ENCODE measurements at places on chromosomes 4 and X. TPM values are rescaled to one million over a fixed set of nuclear protein-coding genes. Genes with fewer than 3 reads are reported as not detected.

GRCh38 chr4:121146530-121146929 is 17.6 kb downstream of the TNIP3 start:
- DNase-seq: peak; percentile 91

- no peak for DNase-seq
Observed at GRCh38 chrX:47221756-47222155, 3.3 kb downstream of the CDK16 start.

- DNase-seq: no peak
Observed at GRCh38 chrX:52415304-52415703, 46.5 kb downstream of the XAGE2 start.

DNA sequence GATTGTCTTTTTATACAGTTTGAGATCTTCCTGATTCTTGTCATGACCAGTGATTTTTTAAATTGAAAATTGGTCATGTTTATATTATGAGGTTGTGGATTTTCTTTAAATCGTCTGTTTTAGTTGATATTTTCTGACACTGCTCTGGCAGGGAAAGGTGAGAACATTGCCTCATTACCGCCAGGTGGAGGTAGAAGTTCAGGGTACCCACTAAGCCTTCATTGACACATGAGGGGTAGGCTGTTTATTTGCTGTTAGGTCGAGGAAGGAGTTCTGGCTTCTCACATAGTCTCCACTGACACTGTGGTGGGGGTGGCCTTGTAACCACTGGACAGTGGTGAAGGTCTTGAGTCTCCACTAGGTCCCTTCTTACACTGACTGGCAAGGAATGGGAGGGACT is 117.6 kb upstream of the GPR101 start:
- no peak for DNase-seq

DNA sequence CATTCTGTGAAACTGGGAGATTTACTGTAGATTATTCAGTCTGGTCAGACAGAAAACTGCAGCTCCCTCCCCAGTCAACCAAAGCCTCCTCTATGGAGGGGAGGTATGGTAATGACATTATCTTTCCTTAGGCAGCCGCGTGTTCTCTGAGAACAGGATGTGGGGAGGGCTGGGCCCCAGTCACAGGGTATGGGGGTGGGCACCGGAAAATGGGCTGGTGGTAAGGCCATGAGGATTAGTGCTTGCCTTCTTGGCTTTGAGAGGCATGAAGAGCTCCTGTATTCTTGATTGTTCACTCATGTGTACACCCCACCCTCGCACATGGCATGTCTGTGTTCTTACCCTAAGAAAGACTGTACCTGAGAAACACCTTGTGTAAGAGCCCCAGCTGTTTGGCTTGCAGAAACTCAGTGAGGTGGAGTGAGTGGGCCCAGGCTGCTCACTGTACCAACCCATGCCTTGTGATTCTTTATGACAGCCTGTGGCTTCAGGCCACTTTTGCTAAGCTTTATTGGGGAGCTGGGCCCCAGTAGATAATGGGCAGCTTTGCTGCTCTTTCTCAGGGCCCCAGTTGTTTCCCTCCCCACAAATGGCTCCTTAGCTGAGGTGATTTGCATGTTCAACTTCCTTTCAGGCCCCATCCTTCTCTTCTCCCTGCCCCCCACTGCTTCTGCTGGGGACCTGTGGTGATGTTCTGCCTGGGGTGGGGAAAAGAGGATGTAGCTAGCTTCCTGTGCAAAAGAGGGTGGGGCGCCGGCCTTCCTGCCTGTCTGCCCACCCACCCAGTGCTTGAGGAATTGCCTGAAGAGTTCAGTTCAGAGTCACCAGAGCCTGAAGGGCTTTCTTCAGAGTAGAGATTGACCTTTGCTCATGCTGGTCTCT is 30.7 kb downstream of the MSN start:
- DNase-seq: peak; percentile 50

GRCh38 chr4:26030260-26030667 is 116.2 kb downstream of the SMIM20 start:
- DNase-seq: no peak

- DNase-seq: peak; percentile 28
Observed at GRCh38 chr4:142883040-142883832, 37.1 kb upstream of the INPP4B start.

DNA sequence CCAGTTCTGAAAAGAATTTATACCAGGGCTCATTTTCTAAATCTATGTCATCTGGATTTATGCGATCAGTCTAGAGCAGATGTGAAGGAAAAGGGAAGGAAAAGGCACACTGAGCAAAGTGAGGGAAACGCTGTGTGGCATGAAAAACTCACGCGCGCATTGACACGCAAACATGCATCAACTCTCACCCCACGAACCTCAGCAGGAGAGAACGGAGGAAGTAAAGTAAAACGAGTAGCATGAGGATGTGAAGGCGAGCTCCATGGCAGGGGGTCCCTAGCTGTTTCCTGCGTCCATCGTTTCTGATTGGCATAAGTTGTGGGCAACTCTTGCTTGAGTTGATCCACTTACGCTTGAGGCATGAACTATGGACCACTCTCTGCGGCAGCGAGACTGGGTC is 102.8 kb upstream of the PDLIM3 start:
- no peak for DNase-seq

MAGEA2B gene
- not detected for total RNA-seq

DNA sequence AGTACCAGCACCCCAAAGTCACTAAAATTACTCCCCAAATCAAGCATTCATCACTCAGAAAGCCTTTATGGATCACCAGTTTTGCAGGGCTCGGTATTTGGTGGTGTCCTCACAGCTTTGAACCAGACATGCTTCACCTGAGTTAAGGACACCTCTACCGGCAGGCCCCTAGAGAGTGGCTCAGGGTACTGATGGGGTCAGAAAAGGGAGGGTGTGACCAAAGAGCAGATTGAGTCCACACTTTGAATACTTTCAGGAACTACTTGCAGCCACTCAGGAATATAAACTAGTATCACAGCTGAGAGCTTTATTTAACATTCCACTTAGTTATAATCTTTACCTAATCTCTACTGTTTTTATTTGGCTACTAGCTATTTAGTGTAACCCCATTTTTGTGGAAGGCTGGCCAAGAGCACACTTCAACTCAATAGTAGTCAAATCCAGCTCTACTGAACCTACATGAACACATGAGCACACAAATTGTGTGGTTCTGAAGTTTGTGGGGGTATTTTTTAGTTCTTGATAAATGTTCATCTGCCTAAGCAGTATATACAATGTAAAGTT is 109.6 kb upstream of the SPRY1 start:
- no peak for DNase-seq

CCDC120 gene
- total RNA-seq: 0.51 TPM

DNA sequence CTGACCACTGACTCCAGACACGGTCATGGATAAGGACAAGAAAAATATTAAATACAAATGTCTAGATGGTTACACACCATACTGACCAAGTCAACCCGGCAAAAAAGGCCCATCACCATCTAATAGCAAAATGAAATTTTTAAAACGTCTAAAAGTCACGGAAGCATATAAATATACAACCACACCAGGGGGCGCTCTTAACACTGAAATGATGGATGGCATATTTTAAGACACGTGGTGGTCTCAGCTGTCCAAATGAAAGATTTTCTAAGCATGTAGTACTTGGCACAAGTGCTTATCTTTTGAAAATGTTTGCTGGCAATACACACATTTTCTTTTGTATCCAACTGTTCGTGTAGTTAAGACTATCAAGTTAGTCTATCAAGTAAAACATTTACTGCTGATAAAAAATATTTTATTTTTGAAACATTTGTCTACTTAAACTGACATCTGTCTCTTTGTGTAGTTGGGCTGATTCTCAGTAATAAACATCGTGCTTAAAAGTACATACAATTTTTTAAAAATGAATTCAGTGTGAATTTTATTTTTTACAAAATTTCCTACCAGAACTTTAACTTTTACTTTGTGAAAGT is 64.6 kb downstream of the COX7B2 start:
- peak; percentile 61 for DNase-seq

DNA sequence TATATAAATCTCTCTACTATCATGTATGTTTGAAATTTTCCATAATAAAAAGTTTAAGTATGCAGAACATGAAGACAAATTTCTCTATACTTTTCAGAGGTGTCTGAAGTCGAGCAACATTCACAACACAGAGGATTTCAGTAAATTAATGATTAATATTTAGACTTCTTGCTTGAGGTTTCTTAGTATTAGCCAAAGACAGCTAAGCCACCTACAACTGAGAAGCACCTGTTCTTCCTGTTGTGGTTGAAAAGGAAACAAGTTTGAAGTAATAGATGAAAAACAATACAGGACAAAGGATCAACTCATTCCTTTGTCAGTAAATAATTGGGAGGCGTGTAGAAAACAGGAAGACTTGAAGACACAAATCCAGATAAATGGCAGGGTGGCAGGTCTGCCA is 21.1 kb downstream of the SCML1 start:
- DNase-seq: no peak

DNA sequence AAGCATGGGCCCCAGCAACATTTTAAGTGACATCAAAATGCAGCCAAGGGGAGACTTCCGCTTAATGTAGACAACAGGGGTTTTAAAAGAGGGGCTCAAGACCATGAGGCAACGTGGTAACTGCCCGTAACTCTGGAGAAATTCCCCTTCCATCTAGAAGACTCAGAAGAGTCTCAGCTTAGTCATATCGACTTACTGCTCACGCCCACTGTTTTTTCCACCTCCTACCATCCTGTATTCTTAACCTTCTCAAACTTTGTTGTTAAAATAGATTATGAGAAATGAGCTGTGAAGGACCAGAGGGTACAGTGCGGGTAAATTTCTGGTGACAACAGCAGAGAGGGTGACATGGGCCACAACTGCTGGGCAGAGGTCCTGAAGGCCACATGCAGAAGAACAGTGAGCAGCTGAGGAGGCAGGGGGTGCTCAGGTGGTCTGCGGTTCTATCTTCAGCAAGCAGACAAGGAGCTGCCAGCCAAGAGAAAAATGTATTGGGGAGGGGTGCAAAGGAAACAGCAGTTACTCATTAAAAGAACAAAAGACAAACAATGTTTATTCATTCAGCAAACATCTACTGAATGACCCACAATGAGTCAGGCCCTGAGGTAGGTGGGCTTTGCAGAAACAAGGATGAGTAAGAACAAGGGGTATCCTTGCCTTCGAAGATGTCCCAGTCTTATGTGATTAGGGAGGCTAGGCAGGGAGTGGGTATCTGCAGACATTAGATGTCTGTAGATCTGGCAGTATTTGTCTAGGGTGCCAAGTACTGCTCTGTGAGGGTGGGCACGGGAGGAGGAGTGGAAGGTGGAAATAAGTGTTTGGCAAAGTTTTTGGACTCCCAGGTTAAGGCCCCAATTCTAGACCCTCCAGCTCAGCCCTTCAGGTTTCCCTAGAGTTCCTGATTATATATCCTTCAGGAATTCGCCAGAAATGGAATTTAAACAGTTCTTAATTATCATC is 175.3 kb downstream of the TSPAN5 start:
- DNase-seq: peak; percentile 92

DNA sequence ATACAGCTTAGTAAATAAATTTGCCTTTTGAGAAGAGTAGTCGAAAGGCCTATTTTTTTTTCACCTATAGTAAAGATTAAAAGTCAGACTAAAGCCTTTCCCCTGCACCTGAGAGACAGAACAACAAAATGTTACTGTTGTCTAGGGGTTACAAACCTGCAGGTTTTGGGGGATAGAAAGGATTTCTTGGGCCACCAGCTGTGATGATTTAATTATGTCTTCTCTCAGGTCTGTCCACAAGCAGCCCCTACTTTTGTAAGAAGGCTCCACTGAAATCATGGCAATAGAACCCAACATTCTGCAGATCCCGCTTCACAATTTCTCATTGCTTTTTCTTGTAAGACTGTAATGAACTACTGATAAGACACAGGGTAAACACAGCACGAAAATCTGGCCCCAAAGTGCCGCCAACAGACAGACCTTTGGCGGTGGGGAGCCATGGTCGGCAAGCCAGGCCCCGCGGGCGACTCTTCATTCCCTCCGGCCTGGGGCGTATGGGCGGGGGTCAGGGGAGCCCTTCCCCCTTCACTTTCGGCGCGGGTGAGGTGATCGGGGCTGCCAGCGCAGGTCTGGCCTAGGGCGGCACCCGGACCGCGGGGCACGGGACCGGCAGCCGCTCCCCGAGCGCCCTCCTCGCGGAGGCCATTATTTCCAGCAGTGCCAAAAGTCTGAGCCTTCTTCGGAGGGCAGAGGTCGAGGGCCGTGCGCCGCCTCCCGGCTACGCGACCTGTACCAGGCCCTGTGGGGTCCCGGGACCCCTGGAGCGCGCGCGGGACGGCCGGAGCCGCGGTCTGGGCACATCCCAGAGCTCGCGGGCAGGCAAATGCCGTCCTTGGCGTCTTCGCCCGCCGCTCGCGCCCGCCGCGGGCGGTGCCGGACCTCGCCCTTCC is 812 bp upstream of the KDM6A start:
- peak; percentile 29 for DNase-seq

CCNI gene
- total RNA-seq: 117 TPM

GRCh38 chrX:72046447-72046846 is 85.3 kb downstream of the RTL5 start:
- peak; percentile 52 for DNase-seq

- peak; percentile 24 for DNase-seq
Observed at GRCh38 chr4:126265888-126266287, 951.1 kb downstream of the FAT4 start.

- peak; percentile 88 for DNase-seq
Observed at GRCh38 chr4:6855692-6856297, 53.8 kb upstream of the TBC1D14 start.

BEX1 gene
- not detected for total RNA-seq

DNA sequence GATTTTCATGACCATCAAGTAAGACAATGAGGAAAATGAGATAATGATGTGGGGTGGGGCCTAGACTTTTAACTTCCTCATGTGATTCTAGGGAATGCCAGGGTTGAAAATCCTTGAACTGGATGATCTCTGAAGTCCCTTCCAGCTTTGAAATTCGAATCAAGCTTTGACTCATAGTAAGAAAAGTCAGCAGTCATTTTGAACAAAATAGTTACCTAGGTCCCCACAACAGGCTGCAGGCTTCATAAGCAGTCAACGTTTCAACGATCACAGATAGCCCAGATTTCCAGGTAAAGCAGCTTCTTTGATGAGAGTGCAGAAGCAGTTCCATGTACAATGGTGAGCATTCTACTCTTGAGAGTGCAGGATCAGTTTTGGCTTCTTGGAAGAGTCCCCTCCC is 93.7 kb downstream of the GRIA3 start:
- no peak for DNase-seq

DNA sequence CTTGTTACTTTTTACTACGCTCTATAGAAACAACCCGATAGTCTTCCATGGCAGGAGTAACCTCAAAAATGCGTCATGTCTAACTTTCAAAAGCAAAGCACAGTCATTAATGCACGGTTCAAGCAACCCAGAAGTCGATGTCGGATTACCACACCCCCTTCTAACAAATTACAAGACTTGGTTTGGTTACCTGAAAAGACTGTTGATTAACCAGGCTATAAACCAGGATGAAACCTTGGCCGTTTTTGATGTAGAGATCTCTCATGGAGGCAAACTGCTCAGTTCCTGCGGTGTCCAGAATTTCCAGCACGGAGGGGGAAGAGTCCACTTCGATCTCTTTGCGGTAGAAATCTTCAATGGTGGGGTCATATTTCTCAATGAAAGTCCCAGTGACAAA is 2.4 kb downstream of the RAP2C start:
- peak; percentile 41 for DNase-seq

GRCh38 chr4:182823576-182823975 is 93.6 kb downstream of the DCTD start:
- DNase-seq: no peak

- DNase-seq: no peak
Observed at GRCh38 chr4:4870576-4871241, 11.2 kb downstream of the MSX1 start.

- DNase-seq: peak; percentile 39
Observed at GRCh38 chr4:122963216-122963615, 40.8 kb upstream of the NUDT6 start.

GRCh38 chr4:1050486-1051213 is 39.2 kb downstream of the FGFRL1 start:
- peak; percentile 27 for DNase-seq

SERTM2 gene
- total RNA-seq: under 0.01 TPM

GRCh38 chrX:153903991-153904957 is at the start of gene AVPR2:
AVPR2 (plus strand) TSS chrX:153904673; CDS start chrX:153905146, 473 bp downstream.
- no peak for DNase-seq

Data from fibroblast of lung (primary cell).